ENCODE measurements at places on chromosomes 13 and 19. TPM values are rescaled to one million over a fixed set of nuclear protein-coding genes. Genes with fewer than 3 reads are reported as not detected.

Gene SLITRK1
- not detected for total RNA-seq

Gene NLRP4
- total RNA-seq: not detected

Gene COL4A2
- 53.9 TPM for total RNA-seq

Gene ZNF813
- total RNA-seq: 5.3 TPM

Gene NXNL1
- not detected for total RNA-seq

Gene MYO16
- total RNA-seq: 0.16 TPM

Gene SIGLEC5
- total RNA-seq: not detected

Gene TMEM255B
- total RNA-seq: 0.63 TPM

Gene DCAF15
- 7.6 TPM for total RNA-seq

Gene TEX29
- 0.17 TPM for total RNA-seq

Gene GIPC3
- total RNA-seq: not detected

Gene CYP4F2
- not detected for total RNA-seq

Data from bronchial smooth muscle cell (primary cell).